ENCODE measurements at places on chromosomes 1 and 21.

GRCh38 chr1:202836623-202837403 is 26.1 kb downstream of the PCAT6 start:
- DNase-seq = no peak

GRCh38 chr1:8061673-8062386 is 35.7 kb upstream of the ERRFI1 start:
- no peak for DNase-seq

DNA sequence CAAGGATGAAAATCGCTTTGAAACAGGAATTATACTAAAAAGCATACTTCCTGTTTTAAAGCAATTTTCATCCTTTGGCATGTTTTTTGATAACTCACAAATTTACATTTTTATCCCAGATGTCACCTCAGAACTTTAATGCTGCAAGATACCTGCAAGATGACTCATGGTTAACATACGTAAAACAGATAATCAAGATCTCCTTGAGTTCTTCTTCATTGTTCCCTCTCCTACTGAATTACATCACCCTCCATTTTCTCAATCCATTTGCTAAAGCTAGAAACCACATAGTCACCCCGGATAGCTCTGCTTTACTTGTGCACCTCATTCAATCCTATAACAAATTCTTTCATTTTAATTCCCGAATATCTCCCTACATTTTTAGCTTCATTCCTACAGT is 1114.2 kb downstream of the PLA2G4A start:
- no peak for DNase-seq

- DNase-seq = no peak
Measured at GRCh38 chr1:9586147-9586766, 2.5 kb upstream of the TMEM201 start.

- no peak for DNase-seq
Measured at GRCh38 chr1:62142496-62142895, 52.2 kb upstream of the L1TD1 start.

- no peak for DNase-seq
Measured at GRCh38 chr1:22791831-22792347, 81.2 kb downstream of the EPHB2 start.

- no peak for DNase-seq
Measured at GRCh38 chr1:192476802-192477298, 98.7 kb upstream of the RGS1 start.

GRCh38 chr1:240282061-240282830 is 190.6 kb downstream of the FMN2 start:
- no peak for DNase-seq

DNA sequence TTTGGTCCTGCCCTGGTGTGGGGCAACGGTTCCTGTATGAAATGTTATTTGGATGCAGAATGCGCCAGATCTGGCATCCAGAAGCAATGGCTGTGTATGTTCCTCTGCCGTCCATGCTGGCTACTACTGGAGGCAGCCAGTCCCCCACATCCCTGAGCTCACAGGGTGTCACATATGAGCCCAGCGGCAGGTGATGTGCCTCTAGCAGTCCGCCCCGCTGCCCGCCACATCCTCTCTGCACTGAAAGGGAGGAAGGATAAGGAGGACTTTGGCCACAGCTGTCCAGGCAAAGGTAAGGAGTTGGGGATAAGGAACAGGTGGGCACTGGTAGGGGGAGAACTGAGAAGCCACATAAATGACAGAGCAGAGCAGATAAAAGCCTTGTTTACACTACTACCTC is 305.3 kb upstream of the DAB1 start:
- no peak for DNase-seq

- DNase-seq = no peak
Measured at GRCh38 chr1:90318431-90318830, 323.5 kb downstream of the ZNF326 start.

Data from NCI-H510A treated with DMSO at 0.1 percent for 48 hours (cell line).